ENCODE measurements at places on chromosomes 12 and 14. TPM values are rescaled to one million over a fixed set of nuclear protein-coding genes. Genes with fewer than 3 reads are reported as not detected.
A peak's percentile ranks its signal among the peaks of the same experiment; 100 is the strongest.

P2RX2 gene
- total RNA-seq = 2.7 TPM

GRCh38 chr14:99931308-99931707 lies 133.9 kb upstream of the EVL start:
- H3K27me3 ChIP-seq = no peaks in the 10 kb centered on the region
- no peak overlapping the region for H3K27ac ChIP-seq
- DNase-seq = no peak
- no peaks in the 10 kb centered on the region for H3K36me3 ChIP-seq
- no peak overlapping the region for H3K4me3 ChIP-seq
- no peaks in the 10 kb centered on the region for H3K4me1 ChIP-seq

ESPL1 gene
- 24.5 TPM for total RNA-seq

RNF34 gene
- total RNA-seq = 84.5 TPM

ETFBKMT gene
- 9.8 TPM for total RNA-seq

C12orf75 gene
- total RNA-seq = 121 TPM

DNA sequence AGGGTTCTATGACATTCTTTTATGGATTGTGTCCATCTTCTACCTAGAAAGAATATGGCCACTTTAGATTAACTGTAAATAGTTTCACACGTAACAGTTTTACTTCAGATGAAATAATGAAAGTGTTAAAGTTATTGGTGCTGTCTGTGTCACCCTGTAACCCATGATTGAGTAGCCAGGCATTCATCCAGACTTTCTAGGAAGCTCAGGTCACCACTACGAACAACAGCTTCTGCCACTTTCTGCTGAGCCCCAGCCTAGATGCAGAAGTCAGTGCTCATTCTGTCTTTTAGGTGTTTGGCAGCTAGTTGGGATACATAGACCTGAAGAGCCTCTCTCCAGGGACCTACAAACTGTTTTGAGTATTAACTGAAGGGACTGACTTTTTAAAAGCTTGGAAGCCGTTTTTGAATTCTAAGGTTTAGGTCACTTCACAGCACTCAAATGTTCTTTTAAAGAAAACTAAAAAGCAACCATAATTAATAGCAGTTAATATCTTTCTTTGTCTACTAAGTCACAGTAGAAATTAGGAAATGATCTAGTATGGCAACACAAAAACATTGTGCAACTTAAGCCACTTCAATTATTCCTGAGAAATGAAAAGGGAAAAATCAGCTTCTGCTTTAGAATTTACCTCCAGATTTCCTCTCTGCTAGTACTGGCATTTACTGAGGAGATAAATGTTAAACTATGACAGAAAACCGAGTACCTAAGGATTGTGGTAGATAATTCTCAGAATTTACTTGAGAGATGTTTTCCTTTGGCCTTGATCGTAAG lies 266.9 kb downstream of the CCDC91 start:
- H3K36me3 ChIP-seq = no peaks in the 10 kb centered on the region
- H3K4me3 ChIP-seq = no peak overlapping the region
- H3K27ac ChIP-seq = no peak overlapping the region
- no peaks in the 10 kb centered on the region for H3K4me1 ChIP-seq
- H3K27me3 ChIP-seq = no peaks in the 10 kb centered on the region

DNA sequence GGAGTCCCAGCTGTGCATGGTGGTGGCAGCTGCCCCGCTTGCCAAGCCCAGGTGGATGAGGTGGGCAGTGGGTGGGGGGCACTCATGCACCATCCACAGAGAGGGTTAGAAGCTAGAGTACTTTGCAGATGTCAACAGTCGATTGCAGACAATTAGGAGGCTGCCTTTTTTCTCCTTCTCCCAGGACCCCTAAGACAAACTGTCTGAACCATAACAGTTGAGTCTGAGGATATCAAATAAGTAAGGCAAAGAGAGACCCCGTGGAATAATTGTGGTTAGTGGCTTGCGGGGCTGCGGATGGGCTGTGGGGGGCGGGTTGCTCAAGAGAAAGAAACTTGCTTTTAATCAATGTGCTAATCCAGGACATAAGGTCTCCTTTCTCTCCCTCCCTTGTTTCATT lies 926.2 kb downstream of the VRK1 start:
- H3K27me3 ChIP-seq = no peaks in the 10 kb centered on the region
- H3K27ac ChIP-seq = no peak overlapping the region
- H3K4me3 ChIP-seq = no peak overlapping the region
- DNase-seq = no peak
- H3K36me3 ChIP-seq = no peaks in the 10 kb centered on the region
- no peaks in the 10 kb centered on the region for H3K4me1 ChIP-seq

LALBA gene
- 3.8 TPM for total RNA-seq

- H3K27ac ChIP-seq = no peak overlapping the region
- H3K27me3 ChIP-seq = no peaks in the 10 kb centered on the region
- DNase-seq = no peak
- H3K4me3 ChIP-seq = no peak overlapping the region
- H3K36me3 ChIP-seq = no peaks in the 10 kb centered on the region
- H3K4me1 ChIP-seq = no peaks in the 10 kb centered on the region
Measured at GRCh38 chr12:21814814-21815213, 40.3 kb upstream of the KCNJ8 start.

GRCh38 chr12:42094277-42094676 lies 50.4 kb downstream of the GXYLT1 start:
- no peaks in the 10 kb centered on the region for H3K27me3 ChIP-seq
- no peak overlapping the region for H3K27ac ChIP-seq
- H3K4me1 ChIP-seq = no peaks in the 10 kb centered on the region
- DNase-seq = no peak

- peak; percentile 23 for DNase-seq
- H3K4me1 ChIP-seq = peaks cover 6% of the 10 kb centered on the region
- no peak overlapping the region for H3K27ac ChIP-seq
- no peak overlapping the region for H3K4me3 ChIP-seq
- no peaks in the 10 kb centered on the region for H3K36me3 ChIP-seq
Measured at GRCh38 chr12:128265566-128265965, 1.4 kb upstream of the TMEM132C start.

GYS2 gene
- total RNA-seq = not detected

- H3K4me1 ChIP-seq = no peaks in the 10 kb centered on the region
- DNase-seq = peak; percentile 65
- H3K36me3 ChIP-seq = no peaks in the 10 kb centered on the region
- H3K27ac ChIP-seq = peak overlapping the region; percentile 33
- H3K27me3 ChIP-seq = no peaks in the 10 kb centered on the region
Measured at GRCh38 chr14:90060965-90061684, 669 bp upstream of the KCNK13 start.

GDF3 gene
- not detected for total RNA-seq

- H3K36me3 ChIP-seq = no peaks in the 10 kb centered on the region
- no peak overlapping the region for H3K27ac ChIP-seq
- peaks cover 17% of the 10 kb centered on the region for H3K4me1 ChIP-seq
- no peak for DNase-seq
Measured at GRCh38 chr12:55933169-55933798, 2.3 kb downstream of the DGKA start.

DNA sequence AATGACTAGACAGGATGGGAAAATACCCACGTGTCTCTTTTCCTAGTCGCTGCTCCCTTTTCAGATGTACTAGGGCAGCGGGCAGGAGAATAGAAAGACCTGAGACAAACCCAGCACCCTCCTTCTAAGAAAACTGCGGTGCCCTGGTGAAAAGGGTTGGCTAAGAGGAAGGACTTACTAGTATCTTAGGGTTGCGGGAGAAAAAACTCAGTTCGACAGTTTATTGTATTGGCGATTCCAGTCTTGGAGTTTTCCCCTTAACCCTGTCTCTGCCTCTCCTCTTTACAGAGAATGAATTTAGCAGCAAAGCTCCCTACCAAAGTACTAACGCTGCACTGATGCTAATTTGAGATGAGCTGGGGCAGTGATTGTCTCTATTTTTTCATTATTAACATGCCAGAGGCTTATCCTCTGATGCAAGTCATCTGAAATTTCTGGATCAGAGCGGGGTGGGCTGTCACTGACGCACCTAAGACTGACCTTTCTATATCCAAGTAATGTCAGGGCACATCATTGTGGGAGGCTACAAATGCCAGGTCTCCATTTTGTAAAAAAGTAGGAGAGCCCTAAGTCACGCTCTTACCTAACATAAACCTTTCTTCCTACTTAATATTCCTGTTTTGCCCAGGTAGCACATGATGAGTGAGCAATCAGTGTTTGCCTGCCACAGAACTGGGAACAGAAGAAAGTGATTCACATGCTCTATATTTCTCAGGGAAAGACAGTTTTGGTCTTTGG lies 916 bp upstream of the PAWR start:
- no peaks in the 10 kb centered on the region for H3K36me3 ChIP-seq
- H3K27ac ChIP-seq = peak overlapping the region; percentile 97
- DNase-seq = no peak

- H3K27ac ChIP-seq = no peak overlapping the region
- no peak for DNase-seq
- no peaks in the 10 kb centered on the region for H3K4me1 ChIP-seq
- no peaks in the 10 kb centered on the region for H3K27me3 ChIP-seq
- no peaks in the 10 kb centered on the region for H3K36me3 ChIP-seq
Measured at GRCh38 chr14:57302883-57303282, 34.1 kb downstream of the AP5M1 start.

PROX2 gene
- 0.08 TPM for total RNA-seq

GRCh38 chr12:111216387-111217159 lies 152.3 kb downstream of the PHETA1 start:
- H3K27ac ChIP-seq = no peak overlapping the region
- no peak overlapping the region for H3K4me3 ChIP-seq
- DNase-seq = no peak
- H3K27me3 ChIP-seq = no peaks in the 10 kb centered on the region

- no peaks in the 10 kb centered on the region for H3K36me3 ChIP-seq
- DNase-seq = peak; percentile 76
- peak within 1 kb of the TSS; percentile 32 for H3K4me3 ChIP-seq
- no peaks in the 10 kb centered on the region for H3K27me3 ChIP-seq
- peaks cover 11% of the 10 kb centered on the region for H3K4me1 ChIP-seq
Measured at GRCh38 chr12:130953771-130954543, at the start of gene ADGRD1. TSS of gene ADGRD1 (plus strand) at chr12:130953907. CDS start at chr12:130954466, 559 bp downstream.

DNA sequence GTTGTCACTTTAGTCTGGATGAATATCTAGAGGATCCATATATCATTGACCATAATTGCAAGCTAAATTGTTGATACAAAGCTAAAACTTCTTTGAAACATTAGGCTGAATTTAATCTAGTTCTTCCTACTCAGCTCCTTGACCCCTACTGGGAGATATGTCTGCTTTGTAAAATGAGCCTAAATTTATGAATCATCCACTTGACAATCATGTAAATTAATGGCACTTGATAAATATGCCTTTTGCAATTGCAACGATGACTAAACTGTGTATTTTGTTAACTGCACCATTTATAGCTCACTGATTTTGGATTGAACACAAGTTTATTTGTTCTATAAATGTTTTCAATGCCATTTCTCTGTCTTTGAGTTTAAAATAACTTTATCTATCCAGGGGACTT lies 1616.5 kb upstream of the FLRT2 start:
- H3K36me3 ChIP-seq = no peaks in the 10 kb centered on the region
- no peaks in the 10 kb centered on the region for H3K4me1 ChIP-seq
- no peak overlapping the region for H3K27ac ChIP-seq
- no peaks in the 10 kb centered on the region for H3K27me3 ChIP-seq

GRCh38 chr12:6618483-6619225 lies 11.5 kb upstream of the CHD4 start:
- no peak for DNase-seq
- H3K27me3 ChIP-seq = no peaks in the 10 kb centered on the region
- H3K27ac ChIP-seq = no peak overlapping the region
- H3K4me1 ChIP-seq = peaks cover 8% of the 10 kb centered on the region
- no peaks in the 10 kb centered on the region for H3K36me3 ChIP-seq

MANSC4 gene
- total RNA-seq = 3.4 TPM

- no peaks in the 10 kb centered on the region for H3K4me1 ChIP-seq
- no peaks in the 10 kb centered on the region for H3K27me3 ChIP-seq
- H3K36me3 ChIP-seq = no peaks in the 10 kb centered on the region
- no peak for DNase-seq
- H3K4me3 ChIP-seq = no peak overlapping the region
Measured at GRCh38 chr12:69679119-69679518, 20.0 kb downstream of the BEST3 start.

- H3K36me3 ChIP-seq = no peaks in the 10 kb centered on the region
- H3K27me3 ChIP-seq = no peaks in the 10 kb centered on the region
- H3K27ac ChIP-seq = no peak overlapping the region
- DNase-seq = no peak
Measured at GRCh38 chr12:590206-590750, 73.0 kb downstream of the NINJ2 start.

UNC79 gene
- total RNA-seq = 5.5 TPM

- H3K27me3 ChIP-seq = no peaks in the 10 kb centered on the region
- no peak for DNase-seq
- H3K4me1 ChIP-seq = no peaks in the 10 kb centered on the region
- no peak overlapping the region for H3K4me3 ChIP-seq
- H3K27ac ChIP-seq = no peak overlapping the region
- H3K36me3 ChIP-seq = no peaks in the 10 kb centered on the region
Measured at GRCh38 chr12:88896958-88897357, 316.7 kb upstream of the KITLG start.

GRCh38 chr14:31990926-31991572 lies 86.1 kb upstream of the ARHGAP5 start:
- no peak for DNase-seq
- no peaks in the 10 kb centered on the region for H3K27me3 ChIP-seq
- no peak overlapping the region for H3K4me3 ChIP-seq
- H3K36me3 ChIP-seq = no peaks in the 10 kb centered on the region
- no peaks in the 10 kb centered on the region for H3K4me1 ChIP-seq

LIN7A gene
- total RNA-seq = 5.8 TPM

DNA sequence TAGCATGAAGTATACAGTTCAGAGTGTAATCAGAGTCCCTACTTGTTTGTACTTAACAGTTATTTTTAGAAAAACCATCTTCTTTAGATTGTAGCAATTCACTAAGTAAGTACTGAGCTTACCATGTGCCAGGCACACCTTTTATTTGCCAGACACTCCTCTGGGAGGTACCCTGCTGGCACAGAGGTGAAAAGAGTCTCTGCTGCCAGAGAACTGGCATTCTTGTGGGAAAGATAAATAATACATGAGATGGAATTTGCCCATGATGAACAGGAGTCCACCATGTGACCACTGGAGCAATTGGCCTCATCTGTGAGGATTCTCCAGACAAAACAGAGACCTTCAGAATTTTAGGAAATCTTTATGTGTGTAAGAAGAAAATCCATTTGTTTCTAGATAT lies 199.3 kb upstream of the SLC16A7 start:
- no peak overlapping the region for H3K27ac ChIP-seq
- no peak overlapping the region for H3K4me3 ChIP-seq
- no peaks in the 10 kb centered on the region for H3K27me3 ChIP-seq
- H3K36me3 ChIP-seq = no peaks in the 10 kb centered on the region
- DNase-seq = no peak

DNA sequence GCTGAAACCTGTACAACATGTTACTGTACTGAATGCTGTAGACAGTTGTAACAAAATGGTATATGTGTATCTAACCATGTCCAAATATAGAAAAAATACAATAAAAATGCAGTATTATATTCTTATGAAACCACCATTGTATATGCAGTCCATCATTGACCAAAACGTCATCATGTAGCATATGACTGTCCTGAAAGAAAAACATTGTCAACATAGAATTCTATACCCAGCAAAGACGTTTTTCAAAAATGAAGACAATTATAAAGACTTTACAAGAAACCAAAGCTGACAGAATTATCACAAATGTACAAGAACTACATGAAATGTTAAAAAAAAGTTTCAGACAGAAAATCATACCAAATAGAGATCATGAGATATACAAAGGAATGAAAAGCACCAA lies 8.1 kb upstream of the GPATCH2L start:
- H3K27me3 ChIP-seq = no peaks in the 10 kb centered on the region
- H3K4me1 ChIP-seq = no peaks in the 10 kb centered on the region
- no peak overlapping the region for H3K4me3 ChIP-seq
- H3K27ac ChIP-seq = no peak overlapping the region

All from testis (tissue), 5 donors.